Neural progenitor cell (in vitro differentiated cells): ENCODE measurements at places on chromosomes 16 and 17. TPM values are rescaled to one million over a fixed set of nuclear protein-coding genes. Genes with fewer than 3 reads are reported as not detected.
A peak's percentile ranks its signal among the peaks of the same experiment; 100 is the strongest.

The SDR42E2 gene
- 0.15 TPM in 1 of 2 replicates, not detected in the other for total RNA-seq

The CES1 gene
- 0.34 TPM in 1 of 2 replicates, not detected in the other for total RNA-seq

The CCDC200 gene
- total RNA-seq = not detected in 2 replicates

The CD300E gene
- total RNA-seq = not detected in 2 replicates

The PTX4 gene
- not detected in 2 replicates for total RNA-seq

The TRIM16 gene
- 32.1 and 61.6 TPM in 2 replicates for total RNA-seq

The ACSM2A gene
- total RNA-seq = not detected in 2 replicates

The PPP1R27 gene
- total RNA-seq = 0.12 TPM in 1 of 2 replicates, not detected in the other

DNA sequence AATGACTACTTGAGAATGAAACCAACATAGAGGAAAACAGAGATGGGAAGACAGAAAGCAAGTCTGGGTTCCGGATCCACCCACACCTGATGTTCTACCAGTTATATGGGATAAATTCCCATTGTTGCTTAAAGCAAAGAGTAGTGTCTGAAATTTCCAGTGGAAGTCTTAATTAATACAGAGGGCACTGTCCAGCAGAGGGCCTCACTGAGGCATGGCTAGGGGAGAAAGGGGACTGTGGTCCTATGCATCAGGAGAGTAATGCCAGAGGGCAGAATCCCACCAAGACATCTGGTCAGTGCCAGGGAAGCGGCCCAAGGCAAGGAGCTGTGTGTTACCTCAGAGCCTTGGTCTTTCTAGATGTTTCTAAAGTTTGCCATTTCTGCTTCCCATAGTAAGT is 7.5 kb upstream of the UMOD start:
- peak; percentile 67 for DNase-seq

- no peak for DNase-seq
Measured at GRCh38 chr17:77492446-77493237, 351.9 kb downstream of the SEC14L1 start.

GRCh38 chr16:6231398-6231797 is 1101.2 kb upstream of the RBFOX1 start:
- no peak for DNase-seq

GRCh38 chr16:4141604-4142003 is 25.4 kb upstream of the ADCY9 start:
- no peak for DNase-seq

- no peak for DNase-seq
Measured at GRCh38 chr17:79630126-79630525, 19.3 kb upstream of the RBFOX3 start.

DNA sequence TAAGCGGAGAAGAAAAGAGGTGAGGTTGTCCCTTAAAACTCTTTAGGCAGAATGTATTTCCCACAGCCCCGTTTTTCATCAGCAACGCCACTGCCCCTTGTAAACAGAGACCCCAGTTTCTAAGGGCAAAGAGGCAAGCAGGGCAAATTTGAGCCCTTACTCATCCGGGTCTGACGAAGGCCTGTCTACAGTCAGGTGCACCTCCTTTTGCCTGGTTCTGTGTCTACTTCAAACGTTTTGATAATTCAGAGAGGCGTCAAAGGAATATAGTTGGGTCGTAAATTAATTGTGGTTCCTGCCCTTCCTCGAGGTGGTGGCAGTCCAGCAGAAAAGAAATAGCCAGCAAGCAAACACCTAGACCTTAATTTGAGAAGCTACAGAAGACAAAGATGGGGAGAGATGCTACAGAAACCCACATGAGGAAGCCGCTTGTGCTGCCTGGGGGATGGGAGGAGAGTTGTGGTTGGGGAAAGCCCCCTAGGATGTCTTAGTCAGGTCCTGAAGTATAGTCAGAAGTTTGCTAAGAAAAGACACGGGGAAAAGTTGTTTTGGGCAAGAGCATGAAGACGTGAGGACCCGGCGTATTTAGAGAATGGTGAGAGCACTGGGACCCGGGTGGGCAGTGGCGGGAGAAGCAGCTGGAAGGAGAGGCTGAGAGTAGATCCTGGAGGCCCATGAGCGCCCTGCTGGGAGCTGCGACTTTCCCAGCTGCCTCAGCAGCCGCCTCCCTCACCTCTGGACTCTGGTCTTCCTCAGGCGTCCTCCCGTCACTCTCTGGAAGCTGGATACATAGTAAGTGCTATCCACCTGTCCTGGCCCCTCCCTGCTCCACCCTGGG is 2.4 kb downstream of the FBRS start:
- DNase-seq = no peak

DNA sequence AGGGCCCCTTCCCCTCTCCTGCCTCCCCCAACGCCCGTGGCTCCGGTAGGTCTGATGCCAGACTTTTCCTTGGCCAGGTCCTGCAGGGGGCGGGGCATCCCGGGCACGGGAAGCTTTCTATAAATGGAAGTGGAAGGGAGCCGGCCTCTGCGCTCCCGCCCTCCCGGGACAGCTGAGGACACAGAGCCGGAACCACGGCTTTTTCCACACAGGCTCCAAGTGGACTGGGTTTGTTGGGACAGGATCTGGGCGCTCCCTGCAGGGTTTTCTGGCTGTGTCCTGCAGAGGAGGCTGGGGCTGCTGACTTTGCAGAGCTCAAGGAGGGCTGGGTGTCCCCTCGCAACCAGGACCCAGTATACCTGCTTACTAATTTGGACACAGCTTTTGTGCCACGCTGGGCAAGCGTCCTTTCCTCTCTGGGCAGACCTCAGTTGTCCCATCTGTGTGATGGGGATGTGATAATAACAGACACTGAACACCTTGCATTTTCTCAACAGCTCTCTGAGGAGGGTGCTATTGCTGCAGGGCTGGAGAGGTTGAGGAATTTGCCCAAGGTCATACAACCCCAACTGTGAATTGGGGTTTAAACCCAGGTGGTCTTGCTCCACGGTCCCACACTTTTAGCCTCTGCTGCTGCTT is 1.8 kb downstream of the TNS4 start:
- DNase-seq = peak; percentile 77

- DNase-seq = no peak
Measured at GRCh38 chr17:77881545-77881944, 77.0 kb upstream of the TNRC6C start.

DNA sequence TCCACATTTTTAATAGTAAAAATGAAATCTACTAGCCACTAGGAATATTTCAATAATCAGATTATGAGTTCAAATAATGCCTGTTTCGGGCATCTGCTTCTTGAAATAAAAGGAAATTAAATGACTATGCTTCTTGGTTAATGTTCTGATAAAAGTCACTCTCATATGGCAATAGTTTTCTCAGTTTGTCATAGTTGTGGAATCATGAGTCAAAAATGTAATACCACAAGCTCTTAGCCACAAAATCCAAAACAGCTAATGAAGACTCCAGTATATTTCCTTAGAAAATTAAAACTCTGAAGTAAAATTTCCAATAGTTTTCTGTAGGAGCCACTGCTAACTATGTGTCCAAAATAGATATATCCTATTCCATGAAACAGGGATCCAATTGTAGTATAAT is 676.3 kb upstream of the CDH8 start:
- no peak for DNase-seq

DNA sequence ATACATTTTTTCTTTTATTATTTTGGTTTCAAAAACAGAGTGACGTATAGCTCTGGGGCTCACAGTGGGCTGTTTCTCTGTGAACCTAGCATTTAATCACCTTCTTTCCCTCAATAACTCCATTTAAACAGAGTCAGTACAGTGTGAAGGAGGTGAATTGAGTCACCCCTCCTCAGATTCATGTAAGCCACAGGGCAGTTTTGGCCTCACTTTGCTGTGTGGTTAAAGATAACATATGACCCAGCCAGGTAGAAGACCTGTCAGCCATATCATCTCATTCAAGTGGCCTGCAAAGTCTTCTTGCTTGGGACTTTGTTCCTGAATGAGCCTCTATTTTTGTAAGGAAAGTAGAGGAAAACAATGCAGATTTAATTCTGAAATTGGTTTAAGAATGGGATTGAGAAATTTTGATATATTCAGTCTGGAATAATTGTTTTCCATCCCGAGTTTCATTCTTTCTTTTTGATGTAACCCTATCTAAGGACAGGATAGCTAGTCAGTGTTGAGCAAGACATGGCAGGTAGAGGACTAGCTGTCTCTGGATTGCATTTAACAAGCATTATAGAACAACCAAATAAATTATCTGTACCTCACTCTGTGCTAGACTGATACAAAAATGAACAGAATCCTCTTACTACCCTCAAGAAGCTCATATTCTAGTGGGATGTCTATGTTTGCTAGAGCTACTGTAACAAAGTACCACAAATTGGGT is 13.1 kb downstream of the MAP2K6 start:
- no peak for DNase-seq

GRCh38 chr17:48058393-48059124 is 10.4 kb downstream of the NFE2L1 start:
- no peak for DNase-seq

DNA sequence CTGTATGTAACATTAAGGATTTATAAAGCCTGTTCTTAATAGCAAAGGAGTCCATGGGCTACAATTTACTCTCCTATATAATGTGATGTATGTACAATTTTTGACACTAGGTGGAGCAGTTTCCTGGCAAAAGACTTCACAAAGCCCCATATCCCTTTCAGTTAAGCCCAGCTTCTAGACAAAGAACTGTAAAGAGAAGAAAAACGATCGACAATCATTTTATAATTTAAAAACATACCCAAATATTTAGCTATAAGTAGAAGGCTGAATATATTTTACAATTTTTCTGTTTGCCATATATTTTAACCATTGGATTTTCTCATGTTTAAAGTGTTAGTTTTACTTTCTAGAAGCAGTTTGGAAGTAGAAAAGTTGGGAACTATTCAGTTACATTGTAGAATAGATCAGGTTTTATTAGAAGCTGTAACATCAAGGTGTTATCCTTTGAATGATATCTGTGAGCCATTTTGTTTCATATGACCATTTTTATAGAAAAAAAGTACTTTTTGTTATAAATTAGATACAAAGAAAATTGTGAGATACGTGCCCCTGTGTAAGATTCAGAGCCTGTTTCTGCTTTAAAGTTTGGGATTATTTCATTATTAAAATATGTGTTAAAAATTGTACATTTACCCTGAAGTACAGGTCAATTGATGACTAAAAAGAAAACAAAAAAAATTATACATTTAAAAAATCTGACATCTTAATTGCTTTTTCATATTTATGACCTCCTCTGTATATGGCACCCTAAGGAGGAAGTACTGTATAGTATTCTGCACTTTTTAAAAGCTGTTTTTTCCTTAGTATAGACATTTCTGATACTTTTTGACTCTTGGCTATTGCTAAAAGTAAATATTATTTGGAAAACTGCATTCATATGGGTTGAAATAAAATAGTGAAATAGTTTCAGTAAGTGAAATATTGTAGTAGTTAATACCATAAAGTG is 46.3 kb downstream of the VMP1 start:
- peak; percentile 81 for DNase-seq

- no peak for DNase-seq
Measured at GRCh38 chr16:3610698-3611145, 684 bp downstream of the SLX4 start.

DNA sequence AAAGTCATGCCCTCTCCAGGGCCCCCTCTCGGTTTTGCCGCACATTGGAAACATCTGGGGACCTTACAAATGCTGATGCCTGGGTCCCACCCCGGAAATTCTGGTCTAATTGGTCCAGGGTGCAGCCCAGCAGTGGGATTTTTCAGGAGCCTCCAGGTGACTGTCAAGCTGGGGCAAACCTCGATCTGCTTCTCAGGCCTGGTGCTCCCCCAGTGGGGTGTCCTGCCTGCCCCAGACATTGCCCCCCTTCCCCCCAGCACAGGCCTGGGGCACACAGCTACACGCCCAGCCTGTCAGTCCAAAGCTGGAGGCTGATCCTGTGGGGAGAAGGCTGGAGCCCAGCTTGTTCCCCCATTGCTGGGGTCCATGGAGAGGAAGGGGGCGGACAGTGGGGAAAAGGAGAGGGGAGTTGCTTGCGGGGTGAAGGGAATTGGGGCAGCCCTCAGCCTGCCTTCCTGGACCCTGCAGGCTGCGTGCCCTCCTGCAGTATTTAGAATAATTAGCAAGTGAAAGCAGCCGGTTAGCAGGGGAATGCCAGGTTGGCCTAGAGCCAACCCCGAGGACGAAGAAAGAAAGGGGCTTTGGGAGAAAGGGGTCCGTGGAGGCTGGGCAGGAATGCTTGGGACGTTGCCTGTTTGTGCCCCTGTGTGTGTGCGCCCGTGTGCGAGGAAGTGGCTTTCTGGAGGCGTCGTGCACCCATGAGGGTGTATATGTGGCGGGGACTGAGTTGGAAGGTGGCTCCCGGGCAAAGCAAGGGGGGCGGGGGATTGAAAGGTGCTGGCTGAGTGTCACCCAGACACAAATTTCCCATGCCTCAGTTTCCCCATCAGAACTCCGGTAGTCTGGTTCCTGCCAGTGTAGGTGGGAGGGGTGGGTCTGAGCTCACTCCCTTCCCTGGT is 5.9 kb downstream of the FOXJ1 start:
- DNase-seq = peak; percentile 48

DNA sequence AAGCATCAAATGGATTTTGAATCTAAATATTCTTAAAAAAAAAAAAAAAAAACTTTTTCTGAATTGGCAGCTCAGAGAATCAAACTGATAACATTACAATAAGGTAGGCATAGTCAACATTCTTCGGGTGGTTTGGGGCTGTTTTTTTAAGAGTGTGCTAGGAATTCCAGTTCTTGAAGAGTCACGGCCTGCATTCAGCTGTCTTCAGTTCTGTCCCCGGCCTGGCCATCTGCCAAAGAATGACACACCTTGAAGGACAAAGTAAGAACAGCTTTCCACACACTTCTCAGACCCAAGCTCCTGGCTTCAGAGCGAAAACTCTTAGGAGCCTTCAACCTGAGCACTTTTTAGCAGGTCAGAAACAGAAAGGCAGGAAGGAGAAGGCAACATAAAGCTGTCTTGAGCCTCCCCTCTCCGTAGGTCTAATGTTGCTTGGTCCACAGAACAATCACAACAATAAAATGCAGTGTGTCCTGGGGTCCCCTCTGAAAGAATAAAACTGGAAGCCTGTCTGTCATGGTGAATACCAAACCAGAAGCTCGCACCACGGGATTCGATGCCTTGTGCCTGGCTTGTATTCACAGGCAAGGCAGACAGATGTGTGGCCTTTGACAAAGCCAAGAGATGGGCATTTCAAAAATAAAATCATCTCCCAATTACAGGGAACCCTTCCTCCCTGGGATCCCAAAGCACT is 524.4 kb upstream of the ZFHX3 start:
- DNase-seq = peak; percentile 62

- DNase-seq = no peak
Measured at GRCh38 chr16:80092681-80093080, 448.1 kb upstream of the DYNLRB2 start.

DNA sequence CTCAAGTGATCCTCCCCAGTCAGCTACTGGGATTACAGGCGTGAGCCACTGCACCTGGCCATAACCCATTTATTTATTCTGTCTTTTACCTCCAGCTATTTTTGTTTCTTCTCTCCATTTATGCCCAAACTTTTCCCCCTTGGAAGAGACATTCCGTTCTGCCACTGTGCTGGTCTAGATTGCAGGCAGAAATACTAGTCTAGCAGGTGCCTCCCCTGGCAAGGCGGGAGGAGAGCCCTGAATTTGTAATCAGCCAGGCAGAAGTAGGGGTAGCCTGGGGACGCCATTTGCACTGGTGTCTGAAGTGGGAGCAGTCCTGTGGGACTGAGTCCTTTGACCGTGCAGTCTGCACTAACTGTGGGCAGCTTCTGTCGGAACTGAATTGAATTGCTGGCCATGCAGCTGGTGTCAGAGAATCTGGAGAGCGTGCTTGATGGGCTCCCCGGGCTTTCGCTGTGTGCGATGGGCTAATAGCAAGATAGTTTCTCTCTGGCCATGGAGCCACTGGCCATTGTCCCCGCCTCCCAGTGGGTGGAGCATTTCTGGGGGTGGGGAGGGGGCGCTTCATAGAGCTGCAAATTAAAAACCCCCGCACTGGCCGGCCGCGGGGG is 31.5 kb upstream of the LITAF start:
- DNase-seq = no peak

GRCh38 chr17:32148351-32148750 is 6.0 kb downstream of the RHOT1 start:
- DNase-seq = no peak
